ENCODE measurements at places on chromosomes 2 and 18.

DNA sequence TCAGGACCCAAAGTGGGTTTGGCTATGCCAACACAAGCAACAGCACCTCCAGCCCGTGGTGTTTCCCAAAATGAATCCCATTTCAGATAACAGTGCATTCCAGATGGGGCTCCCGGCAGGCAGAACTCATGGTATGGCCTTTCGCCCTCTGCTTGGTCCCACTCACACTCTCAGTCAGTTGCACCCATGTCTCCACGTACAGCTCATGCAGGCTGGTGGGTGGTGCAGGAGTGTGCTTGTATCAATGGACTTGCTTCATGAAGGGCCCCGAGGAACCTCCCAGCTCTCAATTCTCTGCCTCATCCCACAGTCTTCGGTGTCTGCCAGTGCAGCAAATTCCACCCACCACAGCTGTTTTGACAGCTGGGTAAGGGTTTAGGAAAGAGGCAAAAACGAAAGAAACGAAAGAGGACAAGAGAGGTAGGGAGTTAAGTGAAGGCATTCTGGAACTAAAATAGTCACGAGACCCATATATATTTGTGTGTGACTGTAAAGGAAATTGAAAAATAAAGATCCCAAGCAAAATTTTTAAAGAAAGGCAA lies 278.1 kb downstream of the DCDC2C start:
- DNase-seq: no peak

DNA sequence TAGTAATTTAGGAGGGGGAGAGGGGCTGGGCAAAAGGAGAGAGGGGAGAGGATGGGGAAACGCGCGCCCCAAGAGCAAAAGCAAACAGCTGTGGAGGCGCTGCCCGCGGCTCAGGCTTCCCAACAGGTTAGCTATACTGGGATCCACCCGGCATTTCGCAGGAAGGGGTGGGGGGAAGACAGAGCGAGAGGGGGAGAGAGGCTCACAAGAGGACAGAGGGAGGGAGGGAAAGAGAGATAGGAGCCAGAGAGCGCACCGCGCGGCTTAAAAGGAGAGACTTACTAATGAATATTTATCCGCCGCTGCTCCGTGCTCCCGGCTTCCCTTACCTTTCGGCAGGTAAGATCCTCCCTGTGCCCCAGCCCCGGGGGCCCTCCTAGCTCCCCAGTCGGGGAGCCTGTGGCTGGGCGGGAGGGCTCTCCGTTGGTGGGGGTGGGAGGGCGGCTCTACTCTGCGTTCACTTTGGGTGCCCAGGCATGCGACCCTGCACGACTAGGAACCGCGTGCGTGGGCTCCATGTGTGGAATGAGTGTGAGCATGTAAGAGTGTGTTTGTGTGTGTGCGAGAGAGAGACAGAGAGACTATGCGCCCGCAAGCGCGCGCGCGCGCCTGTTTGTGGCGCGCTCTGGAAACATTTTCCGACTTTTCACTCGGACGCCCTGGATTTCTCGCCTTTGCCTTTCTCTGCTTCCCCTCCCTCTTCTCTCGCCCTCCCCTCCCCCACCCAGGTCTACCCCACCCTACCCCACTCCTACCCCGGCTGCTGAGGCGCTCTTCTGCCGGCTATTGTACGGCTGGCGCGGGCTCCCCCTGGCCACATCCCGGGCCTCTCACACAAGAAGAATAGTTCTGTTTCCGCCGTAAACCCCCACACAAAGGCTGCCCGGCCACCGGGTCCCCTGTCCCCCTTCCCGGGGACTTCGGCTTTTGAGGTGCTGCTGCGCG lies 7.2 kb upstream of the SIX3 start:
- no peak for DNase-seq

- DNase-seq: no peak
Measured at GRCh38 chr2:3557639-3558204, 411 bp downstream of the RNASEH1 start.

DNA sequence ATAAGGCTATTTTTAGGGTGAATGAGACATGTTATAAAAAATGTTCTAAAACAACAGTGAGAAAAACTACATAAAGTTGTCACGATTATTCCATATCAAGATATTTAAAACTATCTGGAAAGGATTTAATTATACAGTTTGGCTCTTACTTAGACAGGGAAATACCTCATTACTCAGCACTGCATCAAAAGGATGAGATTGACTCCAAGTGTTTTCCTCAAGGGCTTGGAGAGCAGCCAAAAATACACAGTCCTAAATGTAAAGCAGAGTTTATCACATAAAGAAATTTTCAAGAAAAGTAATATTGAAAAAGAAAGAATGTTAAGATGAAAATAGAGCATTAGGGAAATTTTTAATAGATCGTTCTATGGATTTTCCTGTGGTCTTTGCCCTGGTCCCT lies 285.5 kb upstream of the NETO1 start:
- no peak for DNase-seq

DNA sequence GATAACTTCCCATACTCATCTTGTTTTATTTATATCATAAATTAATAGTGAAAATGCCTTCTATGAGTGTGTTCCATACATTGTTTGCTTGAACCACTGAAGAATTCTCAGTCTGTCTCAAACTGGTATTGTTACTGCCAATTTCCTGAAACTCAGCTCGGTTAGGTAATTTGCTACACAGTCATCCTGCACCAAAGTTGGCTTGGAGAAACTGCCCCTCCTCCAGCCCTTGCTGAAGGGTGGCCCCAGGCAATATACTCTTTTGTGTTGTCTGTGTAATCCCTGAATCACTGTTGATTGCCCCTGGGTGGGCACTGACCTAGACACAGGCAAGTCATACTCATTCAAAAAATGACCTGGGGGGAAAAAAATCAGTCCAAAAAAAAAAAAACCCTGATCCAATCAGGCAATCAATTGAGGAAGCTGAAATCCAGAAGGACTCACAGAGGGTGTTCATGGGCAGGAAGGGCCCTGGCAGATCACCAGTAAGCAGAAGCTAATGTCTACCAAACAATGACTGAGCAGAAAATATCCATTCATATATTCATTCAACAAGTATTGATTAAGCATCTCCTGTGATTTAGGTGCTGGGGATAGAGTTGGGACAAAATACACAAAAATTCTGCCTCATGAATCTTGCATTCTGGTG lies 3.8 kb upstream of the SESTD1 start:
- DNase-seq: no peak

GRCh38 chr2:215354771-215355695 lies 43.2 kb downstream of the ATIC start:
- no peak for DNase-seq

DNA sequence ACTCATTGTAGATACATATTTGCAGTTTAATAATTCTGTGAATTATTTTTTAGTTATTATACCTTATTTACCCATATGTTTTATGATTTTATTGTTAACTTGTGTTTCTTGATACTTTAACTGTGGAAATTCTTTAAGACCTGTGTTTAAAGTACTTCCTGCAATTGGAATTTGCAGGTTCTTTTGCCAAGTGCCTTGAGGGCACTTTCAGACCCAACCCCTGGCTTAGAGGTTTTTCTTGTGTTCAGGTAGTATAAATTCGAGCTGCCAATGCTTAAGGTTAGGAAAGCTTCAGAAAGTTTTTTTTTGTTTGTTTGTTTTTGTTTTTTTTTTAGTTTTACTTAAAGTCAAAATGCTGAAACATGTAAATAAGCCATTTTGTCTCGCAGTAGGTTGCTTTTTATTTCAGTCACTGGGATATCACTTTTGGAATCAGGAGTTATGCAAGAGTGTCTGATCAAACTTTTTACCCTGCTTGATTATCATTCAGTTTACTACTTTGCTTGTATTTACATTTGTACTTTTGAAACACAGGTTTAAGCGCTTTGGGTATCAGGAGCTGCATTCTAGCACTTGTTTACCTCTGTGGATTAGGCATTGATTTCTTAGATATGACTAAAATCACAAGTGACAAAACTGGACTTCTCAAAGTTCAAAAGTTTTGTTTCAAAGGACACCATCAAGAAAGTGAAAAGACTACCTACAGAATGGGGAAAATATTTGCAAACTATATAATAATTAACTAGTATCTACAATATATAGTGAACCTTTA lies 31.8 kb downstream of the TDRD15 start:
- no peak for DNase-seq

- DNase-seq: no peak
Measured at GRCh38 chr2:3192920-3193319, 184.7 kb downstream of the EIPR1 start.

DNA sequence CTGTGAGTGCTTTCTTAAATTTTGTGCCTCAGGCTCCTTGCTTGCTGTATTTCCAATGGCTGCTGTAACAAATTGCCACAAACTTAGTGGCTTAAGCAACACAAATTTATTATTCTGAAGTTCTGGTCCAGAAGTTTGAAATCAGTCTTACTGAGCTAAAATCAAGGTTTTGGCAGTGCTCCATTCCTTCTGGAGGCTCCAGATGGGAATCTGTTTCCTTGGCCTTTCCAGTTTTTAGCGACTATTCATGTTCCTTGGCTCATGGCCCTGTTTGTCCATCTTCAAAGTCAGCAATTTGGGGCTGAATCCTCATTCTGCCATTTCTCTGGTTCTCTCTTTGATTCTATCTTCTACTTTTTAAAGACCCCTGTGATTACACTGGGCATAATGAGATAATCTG lies 31.8 kb downstream of the STRADB start:
- no peak for DNase-seq

DNA sequence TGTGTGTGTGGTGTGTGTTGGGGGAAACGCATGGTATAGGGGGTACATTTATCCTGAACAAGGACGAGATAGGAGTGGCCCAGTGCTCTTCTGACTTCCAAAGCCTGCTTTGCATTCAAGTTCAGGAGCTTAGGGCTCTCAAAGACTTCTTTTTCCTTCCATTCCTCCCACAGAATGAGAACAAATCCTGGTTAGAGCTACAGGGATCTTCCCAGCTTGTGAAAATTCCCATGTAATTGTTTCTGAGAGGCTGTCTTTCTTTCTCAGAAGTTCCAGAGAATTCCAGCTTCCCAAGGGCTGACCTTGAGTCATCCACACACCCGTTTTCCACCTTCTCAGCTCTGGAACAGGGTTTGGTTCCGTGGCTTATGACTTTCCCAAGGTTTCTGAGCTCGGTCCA lies 38.9 kb downstream of the FASTKD2 start:
- no peak for DNase-seq

DNA sequence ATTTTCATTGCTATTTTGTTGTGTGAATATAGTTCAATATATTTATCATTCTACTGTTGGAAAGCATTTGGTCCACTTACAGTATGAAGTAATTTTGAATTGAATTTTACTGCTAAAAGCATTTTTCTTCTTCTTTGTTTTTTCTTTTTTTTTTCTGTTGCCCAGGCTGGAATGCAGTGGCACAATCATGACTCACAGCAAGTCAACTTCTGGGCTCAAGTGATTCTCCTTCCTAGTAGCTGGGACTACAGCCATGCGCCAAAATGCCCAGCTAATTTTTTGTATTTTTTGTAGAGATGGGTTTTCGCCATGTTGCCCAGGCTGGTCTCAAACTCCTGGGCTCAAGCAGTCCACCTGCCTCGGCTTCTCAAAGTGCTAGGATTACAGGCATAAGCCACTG lies 2.4 kb upstream of the ETAA1 start:
- DNase-seq: no peak

DNA sequence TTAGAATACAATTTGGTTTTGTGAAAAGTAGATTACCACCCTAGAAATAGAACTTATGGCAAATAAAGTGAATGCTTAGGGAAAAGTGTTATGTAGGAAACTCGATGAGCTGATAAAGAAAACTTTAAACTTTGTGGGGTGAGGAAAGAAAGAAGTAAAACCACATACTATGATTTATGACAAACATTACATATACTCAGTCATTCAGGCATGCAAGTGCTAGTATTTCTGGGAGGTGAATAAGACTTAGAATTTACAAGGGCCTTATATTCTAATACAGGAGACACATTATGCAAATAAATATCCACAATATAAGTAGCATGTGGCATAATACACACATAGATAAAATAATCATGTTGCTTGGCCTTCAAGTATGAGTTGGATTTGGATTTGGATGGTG lies 618.1 kb downstream of the XIRP2 start:
- DNase-seq: no peak

GRCh38 chr18:22632191-22632590 lies 214.5 kb upstream of the CTAGE1 start:
- DNase-seq: no peak

GRCh38 chr18:649341-649740 lies 8.1 kb upstream of the TYMS start:
- no peak for DNase-seq
